AG04449 (cell line): ENCODE measurements at places on chromosomes 12 and 14.

GRCh38 chr14:86933958-86934595, 1058.9 kb downstream of the GALC start:
- no peak for DNase-seq

GRCh38 chr14:92830902-92831301, 36.8 kb downstream of the GOLGA5 start:
- DNase-seq = no peak

GRCh38 chr12:14068961-14069360, 87.6 kb upstream of the GRIN2B start:
- DNase-seq = no peak

DNA sequence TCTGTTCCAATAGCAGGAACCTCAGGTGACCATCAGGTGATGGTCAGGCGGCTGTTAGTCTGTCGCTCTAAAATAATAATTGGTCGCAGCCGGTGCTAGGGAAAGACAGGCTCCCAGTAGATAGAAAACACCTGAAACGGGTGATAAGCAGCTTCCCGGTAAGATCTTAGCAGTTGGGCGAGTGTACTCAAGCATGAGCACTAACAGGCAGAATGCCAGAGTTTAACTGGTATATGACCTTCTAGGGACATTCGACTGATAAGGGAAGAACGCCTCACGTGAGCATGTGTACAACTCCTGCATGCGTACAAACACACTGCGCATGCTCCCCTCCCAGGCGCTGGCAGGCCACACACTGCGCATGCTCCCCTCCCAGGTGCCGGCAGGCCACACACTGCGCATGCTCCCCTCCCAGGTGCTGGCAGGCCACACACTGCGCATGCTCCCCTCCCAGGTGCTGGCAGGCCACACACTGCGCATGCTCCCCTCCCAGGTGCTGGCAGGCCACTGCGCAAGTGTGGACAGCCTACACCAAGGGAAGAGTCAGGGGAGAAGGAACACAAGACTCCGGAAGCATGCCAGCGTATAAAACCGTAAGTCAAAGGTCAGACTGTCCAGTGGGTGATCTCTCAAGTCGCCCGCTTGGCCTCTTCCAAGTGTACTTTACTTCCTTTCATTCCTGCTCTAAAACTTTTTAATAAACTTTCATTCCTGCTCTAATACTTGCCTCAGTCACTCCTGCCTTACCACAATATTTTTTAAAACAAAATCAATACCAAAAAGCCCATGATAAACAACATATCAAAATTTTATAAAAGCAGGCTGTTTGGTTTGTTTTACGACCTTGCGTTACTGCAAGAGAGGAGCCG, 24.5 kb downstream of the GPRC5D start:
- DNase-seq = no peak

DNA sequence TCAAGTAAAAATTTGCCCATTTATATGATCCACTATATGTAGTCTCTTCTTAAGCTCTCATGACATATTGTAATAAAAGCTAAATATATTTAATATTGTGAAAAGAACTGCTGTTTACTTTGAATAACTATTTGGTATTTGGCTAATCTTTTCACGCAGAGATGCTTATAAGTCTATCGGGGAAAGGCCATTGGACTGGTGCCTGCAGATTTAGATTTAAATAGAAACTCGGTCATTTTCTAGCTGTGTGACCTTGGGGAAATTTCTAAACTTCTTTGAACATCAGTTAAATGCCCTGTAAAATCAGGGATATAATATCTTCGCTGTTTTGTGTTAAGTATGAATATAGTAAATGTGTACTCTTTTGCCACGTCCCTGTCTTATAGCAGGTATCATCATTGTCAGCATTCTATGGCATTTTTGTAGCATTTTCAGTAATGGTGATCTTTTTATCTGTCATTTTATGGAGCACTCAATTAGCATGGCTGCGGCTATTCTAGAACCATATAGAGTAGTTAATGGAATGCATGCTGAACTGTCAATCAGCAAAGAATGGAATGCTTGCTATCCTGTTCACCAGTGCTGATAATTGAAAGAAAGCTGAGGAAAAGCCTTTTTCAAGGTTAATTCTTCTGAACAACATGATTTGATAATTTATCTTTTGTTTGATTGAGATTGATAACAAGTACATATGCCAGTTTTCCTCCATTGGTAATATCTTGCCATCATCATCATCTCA, 181.2 kb downstream of the TMTC2 start:
- DNase-seq = no peak

DNA sequence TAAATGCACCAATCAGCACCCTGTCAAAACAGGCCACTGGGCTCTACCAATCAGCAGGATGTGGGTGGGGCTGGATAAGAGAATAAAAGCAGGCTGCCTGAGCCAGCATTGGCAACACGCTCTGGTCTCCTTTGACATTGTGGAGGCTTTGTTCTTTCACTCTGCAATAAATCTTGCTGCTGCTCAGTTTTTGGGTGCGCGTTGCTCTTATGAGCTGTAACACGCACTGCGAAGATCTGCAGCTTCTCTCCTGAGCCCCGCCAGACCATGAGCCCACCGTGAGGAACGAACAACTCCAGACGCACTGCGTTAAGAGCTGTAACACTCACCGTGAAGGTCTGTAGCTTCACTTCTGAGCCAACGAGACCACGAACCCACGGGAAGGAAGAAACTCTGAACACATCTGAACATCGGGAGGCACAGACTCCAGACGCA, 8.4 kb upstream of the PIANP start:
- no peak for DNase-seq

GRCh38 chr12:56571121-56571520, 49.5 kb downstream of the RBMS2 start:
- no peak for DNase-seq

DNA sequence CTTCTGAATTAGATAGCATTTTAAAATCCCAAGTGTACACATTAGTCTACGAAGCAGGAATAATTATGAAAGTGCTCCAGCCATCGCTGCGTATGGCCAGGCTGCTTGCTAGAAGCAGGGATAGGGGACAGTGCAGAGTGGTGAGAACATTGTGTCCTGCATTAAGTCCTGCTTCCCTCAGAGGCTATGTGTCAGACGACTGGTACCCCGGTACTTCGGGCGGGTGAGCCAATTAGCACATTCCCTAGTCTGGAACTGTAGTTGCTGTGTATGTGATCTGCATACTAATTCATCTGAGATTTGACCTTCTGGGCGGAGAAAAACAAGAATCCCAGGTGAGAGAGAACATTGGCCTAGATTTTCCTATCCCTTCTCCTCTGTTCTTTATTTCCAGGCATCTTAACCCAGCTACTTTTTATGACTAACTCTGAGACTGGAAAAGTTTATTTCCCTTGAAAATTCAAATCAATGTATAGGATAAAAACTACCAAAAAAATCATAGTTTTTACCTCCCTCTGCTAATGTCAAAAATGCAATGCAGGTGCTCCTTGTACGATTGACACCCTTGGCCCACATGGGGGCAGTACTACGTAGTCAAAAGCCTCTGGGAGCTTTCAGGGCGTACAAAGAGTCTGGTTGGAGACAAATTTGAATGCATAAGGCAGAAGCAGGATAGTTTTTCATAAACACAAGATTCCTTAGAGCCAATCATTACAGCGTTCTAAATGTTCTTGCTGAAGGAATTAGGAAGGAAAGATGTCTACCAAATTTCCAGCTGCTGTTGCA, 764.3 kb downstream of the NOVA1 start:
- DNase-seq = no peak

GRCh38 chr14:34098045-34098984, 147.4 kb upstream of the EGLN3 start:
- no peak for DNase-seq

GRCh38 chr12:121668750-121669520, 519 bp downstream of the MORN3 start:
- no peak for DNase-seq

DNA sequence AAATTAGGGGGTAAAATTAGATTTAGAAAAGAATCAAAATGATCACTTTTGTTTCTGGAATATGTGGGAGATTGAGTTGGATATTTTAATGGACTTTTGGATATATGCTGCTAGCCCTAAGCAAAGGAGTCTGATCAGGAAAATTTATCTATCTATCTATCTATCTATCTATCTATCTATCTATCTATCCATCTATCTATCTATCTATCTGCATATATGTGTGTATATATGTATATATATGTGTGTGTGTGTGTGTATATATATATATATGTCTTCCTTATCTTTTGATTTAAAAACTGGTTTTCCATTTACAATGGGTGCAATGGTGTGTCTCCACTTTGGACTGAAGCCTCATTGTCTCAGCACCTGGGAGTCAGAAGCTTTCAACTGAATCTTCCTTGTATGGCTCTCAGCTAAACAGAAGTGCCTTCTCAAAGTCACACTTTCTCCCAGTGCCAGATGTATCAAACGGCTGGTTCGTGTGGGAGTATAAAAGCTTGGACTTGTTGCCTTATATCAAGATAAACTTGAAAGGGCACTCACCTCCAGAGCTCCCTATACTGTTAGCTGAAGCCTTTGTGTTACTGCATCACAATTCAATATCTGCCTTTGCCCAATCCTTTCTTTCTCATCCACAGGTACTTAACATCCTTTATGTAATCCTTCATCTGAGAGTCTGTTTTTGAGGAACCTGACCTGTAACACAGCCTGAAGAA, 31.6 kb upstream of the CD69 start:
- no peak for DNase-seq

DNA sequence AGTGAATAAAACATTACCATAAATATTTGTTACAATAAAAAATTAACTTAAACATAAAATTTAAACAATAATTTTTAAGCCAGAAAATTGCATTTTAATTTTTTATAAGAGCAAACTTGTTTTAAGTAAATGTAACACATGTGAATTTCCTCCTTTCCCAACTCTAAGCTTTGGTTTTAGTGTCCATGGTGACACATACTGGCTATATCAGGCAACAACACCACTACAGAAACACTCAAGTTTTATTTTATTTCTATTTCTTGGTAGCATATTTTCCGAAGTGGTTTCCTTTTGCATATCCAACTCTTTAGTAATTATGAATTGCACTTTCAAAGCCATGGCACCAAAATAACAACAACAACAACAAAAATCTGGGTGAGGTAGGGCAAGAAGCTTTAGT, 2.2 kb downstream of the NELL2 start:
- no peak for DNase-seq

- no peak for DNase-seq
Observed at GRCh38 chr12:100913872-100914592, 119.5 kb downstream of the ANO4 start.

DNA sequence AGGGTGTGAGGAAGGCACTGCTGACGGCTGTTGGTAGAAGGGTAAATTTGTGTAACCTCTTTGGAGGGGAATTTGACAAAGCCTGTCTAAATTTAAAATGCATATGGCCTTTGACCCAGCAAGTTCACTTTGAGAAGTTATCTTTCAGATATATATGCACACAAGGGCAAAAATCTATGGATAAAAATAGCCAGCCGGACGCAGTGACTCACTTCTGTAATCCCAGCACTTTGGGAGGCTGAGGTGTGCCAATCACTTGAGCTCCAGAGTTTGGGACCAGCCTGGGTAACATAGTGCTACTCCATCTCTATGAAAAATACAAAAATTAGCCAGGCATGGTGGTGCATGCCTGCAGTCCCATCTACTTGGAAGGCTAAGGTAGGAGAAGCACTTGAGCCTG, 13.4 kb downstream of the UBC start:
- DNase-seq = no peak

- DNase-seq = no peak
Observed at GRCh38 chr14:92544051-92544720, 30.6 kb downstream of the RIN3 start.

DNA sequence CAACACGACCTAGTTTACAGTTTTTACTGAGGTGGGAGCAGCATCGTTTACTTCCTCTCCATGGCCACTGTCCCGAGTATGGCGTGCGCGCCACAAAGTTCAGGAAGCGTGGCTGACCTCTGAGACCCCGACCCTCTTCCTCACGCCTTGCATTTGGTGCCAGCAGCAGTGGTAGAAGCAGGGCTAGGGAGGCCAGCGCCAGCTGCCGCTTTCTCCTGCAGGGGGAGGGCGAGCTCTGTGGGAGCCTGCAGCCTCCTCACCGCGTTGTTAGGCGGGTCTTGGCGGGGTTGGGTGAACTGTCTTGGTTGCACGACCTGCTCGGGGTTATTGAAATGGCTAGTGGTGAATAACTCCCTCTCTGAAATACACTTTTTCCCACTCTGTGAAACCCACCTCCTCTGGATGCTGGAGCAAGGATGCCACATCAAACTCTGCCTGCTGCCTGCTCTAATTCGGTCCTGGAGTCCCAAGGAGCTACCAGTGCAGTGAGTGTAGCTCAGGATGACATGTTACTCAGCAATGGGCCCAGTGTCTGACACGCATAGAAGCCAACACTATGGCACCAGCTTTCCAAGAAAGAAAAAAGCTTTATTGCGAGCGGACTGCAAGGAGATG, 22.3 kb upstream of the TDRD9 start:
- DNase-seq = no peak

- no peak for DNase-seq
Observed at GRCh38 chr12:4763549-4763948, 43.3 kb downstream of the GALNT8 start.

- DNase-seq = no peak
Observed at GRCh38 chr12:116542345-116542956, 16.7 kb upstream of the MAP1LC3B2 start.
